Activated CD4-positive, alpha-beta T cell treated with anti-CD3 and anti-CD28 coated beads, Interleukin-2, amount 10 ng/mL, durations not matched to agents 7 days and 5 days (primary cell): ENCODE measurements at places on chromosomes 12 and 14.

DNA sequence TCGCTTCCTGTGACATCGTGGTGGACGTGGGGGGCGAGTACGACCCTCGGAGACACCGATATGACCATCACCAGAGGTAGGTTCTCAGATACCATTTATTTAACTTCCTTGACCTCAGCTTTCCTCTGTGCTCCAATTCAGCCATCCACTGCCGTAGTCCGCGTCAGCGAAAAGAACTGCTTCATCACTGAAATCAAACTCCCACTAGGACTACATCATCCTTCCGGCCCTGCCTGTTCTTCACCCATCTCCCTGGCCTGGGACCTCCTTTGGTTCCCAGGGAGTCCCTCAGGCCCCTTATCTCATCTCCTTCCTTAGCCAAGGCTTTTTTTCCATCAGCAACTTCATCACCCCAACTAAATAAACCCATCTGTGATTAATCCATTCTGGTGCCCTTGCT is 692 bp downstream of the MYG1 start:
- H3K4me3 ChIP-seq = peak overlapping the region; percentile 89
- DNase-seq = no peak
- no peaks in the 10 kb centered on the region for H3K27me3 ChIP-seq

DNA sequence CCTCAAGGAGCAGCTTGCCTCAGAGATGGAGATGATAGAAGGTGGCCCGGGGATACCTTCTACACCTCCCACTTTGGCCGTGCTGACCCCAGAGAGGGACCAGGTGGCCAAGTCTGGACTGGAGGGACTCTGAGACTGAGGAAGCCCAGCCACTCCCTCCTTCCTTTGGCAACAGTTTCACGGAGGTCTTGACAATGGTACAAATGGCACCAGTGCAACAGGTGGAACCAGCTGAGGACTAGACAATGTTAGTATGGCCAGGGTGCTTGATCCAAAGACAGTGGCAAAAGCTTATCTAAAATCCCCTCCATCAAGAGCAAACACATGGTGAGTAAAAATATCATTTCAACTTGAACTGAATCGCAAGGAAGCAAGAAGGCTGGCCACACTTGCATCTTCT is 117.4 kb downstream of the FOXN3 start:
- H3K27ac ChIP-seq = no peak overlapping the region
- peaks cover 24% of the 10 kb centered on the region for H3K4me1 ChIP-seq
- no peaks in the 10 kb centered on the region for H3K27me3 ChIP-seq
- no peak for DNase-seq
- no peak overlapping the region for H3K4me3 ChIP-seq
- H3K36me3 ChIP-seq = peaks cover 27% of the 10 kb centered on the region

GRCh38 chr12:65825507-65826352 is 1.4 kb downstream of the HMGA2 start:
- peaks cover 71% of the 10 kb centered on the region for H3K27me3 ChIP-seq
- no peaks in the 10 kb centered on the region for H3K36me3 ChIP-seq
- no peak overlapping the region for H3K27ac ChIP-seq
- peaks cover 21% of the 10 kb centered on the region for H3K4me1 ChIP-seq
- DNase-seq = no peak

DNA sequence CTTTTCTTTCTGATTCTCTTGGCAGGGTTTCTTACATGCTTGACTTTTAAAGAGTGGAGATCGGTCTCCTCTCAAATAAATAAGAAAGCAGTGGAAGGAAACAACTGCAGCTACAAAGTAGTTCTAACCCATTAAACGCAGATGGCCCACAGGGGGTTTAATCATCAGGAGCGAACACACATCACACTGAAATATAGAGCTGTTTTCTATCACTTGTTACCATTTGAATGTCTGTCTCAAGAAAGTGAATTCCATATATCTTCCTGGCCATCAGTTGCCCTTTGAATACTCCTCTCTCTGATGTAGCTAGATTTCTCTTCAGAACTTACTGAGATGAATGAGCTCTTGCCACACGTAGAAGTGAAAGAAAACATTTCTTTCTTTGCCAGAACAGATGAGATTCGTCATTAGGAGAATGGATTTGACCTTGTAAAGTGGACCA is 29.1 kb downstream of the ALX1 start:
- DNase-seq = no peak
- H3K4me3 ChIP-seq = no peak overlapping the region
- H3K36me3 ChIP-seq = no peaks in the 10 kb centered on the region
- no peaks in the 10 kb centered on the region for H3K4me1 ChIP-seq
- H3K27me3 ChIP-seq = no peaks in the 10 kb centered on the region

GRCh38 chr14:94663965-94664704 is 51.9 kb downstream of the SERPINA3 start:
- H3K36me3 ChIP-seq = no peaks in the 10 kb centered on the region
- no peak for DNase-seq
- no peak overlapping the region for H3K4me3 ChIP-seq
- H3K4me1 ChIP-seq = no peaks in the 10 kb centered on the region
- peaks cover 19% of the 10 kb centered on the region for H3K27me3 ChIP-seq

- H3K36me3 ChIP-seq = no peaks in the 10 kb centered on the region
- DNase-seq = no peak
- H3K27ac ChIP-seq = no peak overlapping the region
- no peaks in the 10 kb centered on the region for H3K27me3 ChIP-seq
- no peaks in the 10 kb centered on the region for H3K4me1 ChIP-seq
- H3K4me3 ChIP-seq = no peak overlapping the region
Measured at GRCh38 chr12:87425942-87426554, 603.2 kb downstream of the C12orf50 start.

GRCh38 chr12:27076928-27077327 is 5.5 kb downstream of the C12orf71 start:
- H3K4me3 ChIP-seq = no peak overlapping the region
- DNase-seq = no peak
- no peaks in the 10 kb centered on the region for H3K27me3 ChIP-seq
- H3K27ac ChIP-seq = no peak overlapping the region

- H3K27ac ChIP-seq = peak overlapping the region; percentile 96
- H3K27me3 ChIP-seq = no peaks in the 10 kb centered on the region
- peaks cover 50% of the 10 kb centered on the region for H3K36me3 ChIP-seq
- H3K4me3 ChIP-seq = peak overlapping the region; percentile 84
Measured at GRCh38 chr12:98595243-98595988, 1.9 kb downstream of the SLC25A3 start.

DNA sequence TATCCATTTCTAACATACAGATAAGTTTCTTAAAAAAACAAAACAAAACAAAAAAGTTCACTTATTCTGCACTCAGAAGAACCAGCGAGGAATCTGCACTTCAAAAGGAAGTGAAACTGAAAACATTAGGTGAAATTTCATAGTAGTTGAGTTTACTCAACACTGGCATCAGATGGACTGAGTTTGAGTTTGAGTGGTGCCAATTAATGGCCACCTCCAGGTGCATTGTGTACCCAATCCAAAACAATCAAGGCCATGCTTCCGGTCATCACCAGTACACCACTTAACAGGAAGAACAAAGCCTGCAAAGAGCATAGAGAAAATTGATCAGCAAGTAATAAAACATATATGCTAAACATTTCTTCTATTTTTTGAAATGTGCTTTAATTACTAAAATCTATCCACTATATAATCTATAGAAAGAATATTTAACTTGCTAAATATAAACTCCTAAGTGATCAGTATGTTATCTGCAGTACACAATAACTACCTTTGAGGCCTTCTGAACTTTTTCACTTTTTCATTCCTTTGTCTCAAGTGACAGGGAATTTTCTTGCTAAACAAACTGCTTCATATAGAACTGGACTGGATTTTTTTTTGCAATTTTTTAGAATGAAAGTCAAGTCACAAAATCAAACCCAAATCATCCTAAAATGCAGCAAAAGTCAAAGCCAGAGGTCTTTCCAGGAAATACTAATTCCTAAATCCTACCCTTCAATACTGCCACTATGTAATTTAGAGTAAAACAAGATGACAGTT is 11.5 kb downstream of the SLC38A2 start:
- H3K4me1 ChIP-seq = peaks cover 54% of the 10 kb centered on the region
- H3K4me3 ChIP-seq = no peak overlapping the region
- H3K36me3 ChIP-seq = peaks cover 73% of the 10 kb centered on the region

DNA sequence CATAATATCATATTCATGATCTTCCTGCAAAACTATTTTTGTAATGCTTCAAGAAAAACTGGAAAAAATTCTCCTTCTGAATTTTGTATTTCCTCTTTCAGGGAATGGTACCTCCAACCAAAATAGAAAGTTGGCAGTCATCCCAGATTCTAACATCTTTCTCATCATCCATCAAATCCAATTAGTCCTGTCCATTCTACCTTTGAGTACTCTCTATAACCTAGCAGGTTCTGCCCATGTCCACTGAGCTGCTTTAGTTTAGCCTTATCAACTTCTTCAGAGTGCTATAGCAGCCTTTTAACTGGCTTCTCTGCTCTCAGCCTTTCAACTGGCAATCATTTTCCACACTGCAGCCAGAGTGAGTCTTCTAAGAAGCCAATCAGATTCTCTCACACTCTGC is 236.2 kb downstream of the AKAP6 start:
- no peak overlapping the region for H3K27ac ChIP-seq
- no peaks in the 10 kb centered on the region for H3K36me3 ChIP-seq
- no peak for DNase-seq
- no peak overlapping the region for H3K4me3 ChIP-seq
- peaks cover 10% of the 10 kb centered on the region for H3K27me3 ChIP-seq

DNA sequence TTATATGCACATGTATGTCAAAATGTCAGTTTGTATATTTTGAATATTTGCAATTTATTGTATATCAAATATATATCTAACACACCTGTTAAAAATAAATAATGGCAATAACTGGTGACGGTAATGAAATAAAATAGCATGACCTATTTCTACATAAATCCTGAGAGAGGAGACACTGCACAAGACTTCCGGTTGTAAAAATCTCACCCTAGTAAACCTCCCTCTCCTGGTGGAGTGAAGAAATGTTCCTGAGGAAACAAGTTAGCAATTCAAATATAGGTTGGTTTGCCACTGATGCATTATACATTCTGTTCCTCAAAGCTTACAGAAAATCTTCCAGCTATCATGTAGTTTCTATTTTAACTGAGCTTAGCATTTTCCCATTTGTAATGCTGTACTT is 166.1 kb upstream of the SYT10 start:
- DNase-seq = no peak
- H3K27me3 ChIP-seq = no peaks in the 10 kb centered on the region
- H3K4me1 ChIP-seq = no peaks in the 10 kb centered on the region
- no peaks in the 10 kb centered on the region for H3K36me3 ChIP-seq
- H3K4me3 ChIP-seq = no peak overlapping the region

- H3K27ac ChIP-seq = no peak overlapping the region
- no peak overlapping the region for H3K4me3 ChIP-seq
- no peaks in the 10 kb centered on the region for H3K4me1 ChIP-seq
- no peaks in the 10 kb centered on the region for H3K36me3 ChIP-seq
- DNase-seq = no peak
Measured at GRCh38 chr12:41636653-41637052, 448.5 kb downstream of the PDZRN4 start.

- H3K36me3 ChIP-seq = peaks cover 54% of the 10 kb centered on the region
- H3K4me3 ChIP-seq = no peak overlapping the region
- DNase-seq = no peak
- no peaks in the 10 kb centered on the region for H3K27me3 ChIP-seq
Measured at GRCh38 chr12:57106021-57106708, 5.0 kb downstream of the STAT6 start.

- no peak for DNase-seq
- no peak overlapping the region for H3K27ac ChIP-seq
- H3K4me1 ChIP-seq = peaks cover 80% of the 10 kb centered on the region
- H3K36me3 ChIP-seq = peaks cover 21% of the 10 kb centered on the region
Measured at GRCh38 chr12:68370006-68370590, 37.9 kb upstream of the MDM1 start.

DNA sequence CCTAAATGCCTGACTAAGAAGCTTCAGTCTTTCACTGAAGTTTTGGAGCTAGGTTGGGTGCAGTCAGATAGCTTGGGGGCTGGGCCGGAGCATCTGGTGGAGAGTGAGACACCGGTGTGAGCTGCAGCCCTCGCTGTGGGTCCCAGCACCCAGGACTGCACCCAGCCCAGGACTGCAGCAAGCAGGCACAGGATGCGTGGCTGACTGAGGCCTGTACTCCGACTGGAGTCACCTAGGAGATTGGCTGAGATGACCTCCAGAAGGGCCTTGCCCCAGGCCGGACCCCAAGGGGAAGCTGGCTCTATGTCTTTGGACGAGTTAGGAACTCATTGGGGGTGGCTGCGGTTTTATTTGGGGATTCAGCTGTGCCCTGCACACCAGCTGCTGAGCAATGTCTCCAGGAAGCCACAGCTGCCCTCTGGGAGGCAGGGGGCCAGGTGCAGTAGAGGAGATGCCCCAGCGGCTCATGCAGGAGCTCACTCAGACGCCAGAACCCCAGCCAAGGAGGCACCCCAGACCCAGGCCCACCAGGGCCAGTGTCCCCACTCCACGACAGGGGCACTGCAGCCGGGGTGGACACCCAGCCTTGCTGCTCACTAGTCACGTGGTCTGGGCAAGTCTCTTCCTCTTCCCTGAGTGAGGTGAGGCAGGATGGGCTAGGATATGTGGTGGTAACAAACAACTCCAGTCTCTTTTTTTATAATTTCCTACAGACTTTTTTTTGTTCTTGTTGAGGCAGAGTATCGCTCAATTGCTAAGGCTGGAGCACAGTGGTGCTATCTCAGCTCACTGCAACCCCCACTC is 31.8 kb upstream of the RCOR1 start:
- H3K27ac ChIP-seq = no peak overlapping the region
- H3K4me1 ChIP-seq = peaks cover 4% of the 10 kb centered on the region
- H3K36me3 ChIP-seq = no peaks in the 10 kb centered on the region

DNA sequence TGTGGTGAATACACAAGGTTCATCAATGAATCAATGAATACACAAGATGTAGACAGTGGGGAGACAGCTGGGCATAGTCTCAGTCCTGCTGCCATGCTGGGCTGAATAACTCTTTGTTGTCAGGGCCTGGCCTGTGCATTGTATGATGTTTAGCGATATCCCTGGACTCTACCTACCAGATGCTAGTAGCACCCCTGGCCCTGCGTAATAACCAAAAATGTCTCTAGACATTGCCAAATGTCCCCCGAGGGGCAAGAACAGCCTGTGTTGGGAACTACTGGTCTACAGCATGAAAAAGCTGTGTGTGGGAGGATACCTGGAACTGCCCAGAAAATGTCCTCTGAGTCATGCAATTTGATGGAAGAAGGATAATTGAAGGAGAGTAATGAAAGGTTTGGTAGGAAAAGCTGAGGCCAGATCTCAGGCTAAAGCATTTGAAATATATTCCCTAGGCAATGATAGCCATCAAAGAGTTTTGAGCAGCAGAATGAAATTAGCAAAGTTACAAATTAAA is 128.2 kb downstream of the TMEM30B start:
- peaks cover 4% of the 10 kb centered on the region for H3K27me3 ChIP-seq
- H3K27ac ChIP-seq = no peak overlapping the region
- no peak overlapping the region for H3K4me3 ChIP-seq
- DNase-seq = no peak
- no peaks in the 10 kb centered on the region for H3K36me3 ChIP-seq
- no peaks in the 10 kb centered on the region for H3K4me1 ChIP-seq
